CD4-positive, alpha-beta memory T cell (primary cell): ENCODE measurements at places on chromosomes 3 and 15.

DNA sequence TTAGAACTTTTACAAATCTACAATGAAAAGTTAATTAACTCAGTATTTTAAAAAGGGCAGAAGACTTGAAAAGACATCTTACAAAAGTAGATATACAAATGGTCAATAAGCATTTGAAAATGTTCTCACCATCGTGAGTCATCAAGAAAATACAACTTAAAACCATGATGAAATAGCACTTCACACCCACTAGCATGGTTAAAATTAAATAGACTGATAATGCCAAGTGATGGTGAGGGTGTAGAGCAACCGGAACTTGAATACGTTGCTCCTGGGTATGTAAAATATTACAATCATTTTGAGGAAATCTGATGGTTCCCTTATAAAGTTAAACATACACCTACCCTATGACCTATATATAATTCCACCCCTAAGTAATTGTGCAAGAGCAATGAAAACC, 319.8 kb upstream of the UMPS start:
- DNase-seq = no peak

DNA sequence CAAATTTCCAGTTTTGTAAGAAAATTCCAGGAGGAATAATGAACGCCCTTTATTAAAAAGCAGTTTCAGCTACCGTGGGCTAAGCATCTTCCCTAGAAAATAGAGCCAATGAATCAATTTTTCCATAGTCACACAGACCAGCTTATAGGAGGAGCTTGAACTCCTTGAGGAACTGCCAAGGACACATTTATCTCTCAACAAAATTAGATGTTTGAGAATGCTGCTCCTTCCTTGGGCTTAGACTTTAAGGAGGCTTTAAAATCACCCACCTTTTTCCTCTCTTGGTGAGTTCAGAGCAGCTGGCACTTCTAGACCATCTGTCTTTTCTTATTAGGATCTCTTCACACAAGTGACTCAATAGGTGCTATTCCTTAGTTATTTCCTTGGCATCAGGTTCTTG, 588.0 kb downstream of the SQOR start:
- DNase-seq = no peak

GRCh38 chr15:78449220-78449999, 11.4 kb downstream of the IREB2 start:
- no peak for DNase-seq

- DNase-seq = no peak
Observed at GRCh38 chr3:104717828-104718196, 648.9 kb upstream of the ALCAM start.

DNA sequence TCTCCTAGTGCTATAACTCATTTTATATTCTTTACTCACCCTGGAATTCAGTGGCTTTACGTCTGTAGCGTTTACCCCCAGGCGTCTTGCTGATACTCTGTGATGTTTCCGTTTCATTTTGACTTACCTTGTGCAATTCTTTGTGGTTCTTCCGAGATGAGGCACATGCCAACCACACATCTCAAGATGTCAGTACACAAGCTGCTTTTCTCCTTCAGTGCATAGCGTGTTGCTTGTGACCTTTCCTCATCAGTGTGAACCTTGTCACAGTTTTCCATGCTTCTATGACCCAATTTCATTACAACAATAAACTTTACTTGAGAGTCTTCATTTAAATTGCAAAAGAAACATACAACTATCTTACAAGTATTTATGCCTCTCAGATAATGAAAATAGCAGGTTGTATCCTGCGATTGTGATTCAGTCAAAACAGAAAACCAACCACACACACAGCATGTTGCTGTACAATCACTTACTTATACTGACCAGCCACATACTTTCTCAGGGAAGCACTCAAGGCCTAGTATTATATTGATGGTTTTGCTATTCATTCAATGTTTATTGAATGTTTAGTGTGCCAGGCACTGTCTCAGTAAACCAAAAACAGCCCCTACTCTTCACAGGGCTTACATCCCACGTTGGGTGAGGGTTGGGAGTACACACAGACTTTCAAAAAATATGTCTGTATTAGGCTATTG, 4.6 kb upstream of the TBL1XR1 start:
- peak; percentile 71 for DNase-seq

GRCh38 chr15:59762558-59762957, 73.4 kb upstream of the BNIP2 start:
- DNase-seq = no peak

- DNase-seq = no peak
Observed at GRCh38 chr3:34212656-34213055, 414.2 kb downstream of the PDCD6IP start.

DNA sequence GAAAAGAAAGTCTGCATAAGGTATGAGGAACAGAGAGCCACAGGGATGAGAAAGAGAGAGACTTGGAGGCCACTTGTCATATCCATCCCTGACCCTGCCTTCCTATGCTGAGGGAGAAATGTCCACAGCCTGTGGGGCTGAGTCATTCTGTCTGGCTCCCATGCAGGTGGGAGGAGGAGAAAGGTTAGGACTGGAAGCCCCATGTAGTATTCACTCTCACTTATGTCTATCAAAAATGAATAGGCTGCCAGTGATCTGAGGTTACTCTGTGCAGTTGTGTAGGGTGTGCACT, 71.3 kb downstream of the RAB11A start:
- no peak for DNase-seq

DNA sequence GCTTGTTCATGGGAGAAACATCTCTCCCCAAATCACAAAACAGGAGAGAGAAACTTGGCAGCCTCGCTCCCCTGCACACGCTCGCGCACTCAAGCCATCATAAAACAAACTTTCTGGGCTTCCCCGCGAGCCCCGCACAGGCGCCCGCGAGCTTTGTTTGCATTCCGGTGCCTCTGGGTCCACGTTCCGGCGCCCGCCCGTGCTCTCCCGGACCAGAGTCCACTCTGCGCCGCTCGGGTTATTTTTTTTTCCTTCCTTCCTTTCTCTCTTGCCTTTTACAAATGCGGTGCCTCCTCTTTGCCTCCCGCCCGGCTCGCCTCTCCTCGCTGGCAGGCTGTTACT, 363 bp downstream of the MAGI1 start:
- no peak for DNase-seq

GRCh38 chr3:48716508-48716981, 476 bp downstream of the IP6K2 start:
- peak; percentile 34 for DNase-seq

DNA sequence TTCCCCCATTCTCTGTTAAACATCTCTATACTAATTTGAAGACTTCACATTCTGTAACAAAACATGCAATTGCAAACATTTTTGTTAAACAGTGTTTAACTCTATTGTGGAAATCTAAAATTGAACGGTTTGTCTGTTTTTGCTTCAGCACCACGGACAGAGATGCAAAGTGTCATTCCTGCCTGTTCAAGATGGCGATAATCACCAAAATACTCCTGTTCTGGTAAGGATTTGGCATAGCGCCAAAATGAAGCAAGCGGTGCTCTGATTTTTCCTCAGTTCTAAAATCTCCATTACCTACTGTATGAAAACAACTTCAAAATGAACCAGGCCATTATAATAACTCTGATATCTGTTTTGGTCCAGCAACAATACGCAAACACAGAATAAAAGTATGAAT, 129.7 kb upstream of the TUSC7 start:
- DNase-seq = no peak

DNA sequence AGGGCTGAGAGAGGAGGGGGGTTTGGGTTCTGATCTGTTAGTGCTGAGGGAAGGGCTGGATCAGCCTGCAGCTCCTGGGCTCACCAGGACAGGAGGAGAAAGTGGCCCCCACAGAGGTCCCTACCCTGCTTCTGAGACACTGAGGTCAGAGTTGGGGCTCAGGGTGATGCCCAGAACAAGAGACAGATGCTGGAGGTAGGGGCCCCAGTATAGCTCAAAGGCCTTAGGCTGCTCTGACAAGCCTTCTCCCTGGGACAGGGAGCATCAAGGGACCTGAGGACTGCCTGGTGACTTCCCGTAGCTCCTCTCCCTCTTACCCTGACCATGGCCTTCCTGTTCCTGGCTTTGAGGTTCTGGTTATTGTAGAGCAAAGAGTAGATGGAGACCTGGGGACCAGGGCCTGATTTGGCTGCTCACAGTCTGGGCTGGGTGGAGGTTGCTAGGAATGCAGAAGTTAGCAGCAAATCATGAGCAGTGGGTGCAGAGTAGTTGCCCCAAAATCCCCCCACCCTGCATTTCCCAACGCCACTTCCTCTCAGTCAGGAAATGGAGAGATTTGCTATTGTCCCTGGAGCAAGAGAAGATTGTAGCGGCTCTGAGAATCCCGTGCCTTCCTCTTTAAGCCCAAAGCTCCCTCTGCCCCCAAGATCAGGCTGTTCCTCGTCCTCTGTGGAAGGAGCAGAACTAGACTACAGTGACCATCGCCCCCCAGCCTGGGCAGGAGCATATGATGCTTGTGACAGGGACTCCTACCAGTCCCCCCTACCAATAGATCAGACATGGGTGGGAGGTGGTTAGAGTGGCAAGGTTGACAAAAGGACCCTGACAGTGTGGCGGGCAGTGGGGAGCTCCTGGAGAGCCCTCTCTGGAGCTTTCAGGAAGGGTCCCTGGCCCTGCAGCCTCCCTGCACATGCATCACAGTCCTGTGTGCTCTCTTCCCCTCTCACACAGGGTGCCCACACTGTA, 47.4 kb upstream of the SEC22A start:
- DNase-seq = no peak

DNA sequence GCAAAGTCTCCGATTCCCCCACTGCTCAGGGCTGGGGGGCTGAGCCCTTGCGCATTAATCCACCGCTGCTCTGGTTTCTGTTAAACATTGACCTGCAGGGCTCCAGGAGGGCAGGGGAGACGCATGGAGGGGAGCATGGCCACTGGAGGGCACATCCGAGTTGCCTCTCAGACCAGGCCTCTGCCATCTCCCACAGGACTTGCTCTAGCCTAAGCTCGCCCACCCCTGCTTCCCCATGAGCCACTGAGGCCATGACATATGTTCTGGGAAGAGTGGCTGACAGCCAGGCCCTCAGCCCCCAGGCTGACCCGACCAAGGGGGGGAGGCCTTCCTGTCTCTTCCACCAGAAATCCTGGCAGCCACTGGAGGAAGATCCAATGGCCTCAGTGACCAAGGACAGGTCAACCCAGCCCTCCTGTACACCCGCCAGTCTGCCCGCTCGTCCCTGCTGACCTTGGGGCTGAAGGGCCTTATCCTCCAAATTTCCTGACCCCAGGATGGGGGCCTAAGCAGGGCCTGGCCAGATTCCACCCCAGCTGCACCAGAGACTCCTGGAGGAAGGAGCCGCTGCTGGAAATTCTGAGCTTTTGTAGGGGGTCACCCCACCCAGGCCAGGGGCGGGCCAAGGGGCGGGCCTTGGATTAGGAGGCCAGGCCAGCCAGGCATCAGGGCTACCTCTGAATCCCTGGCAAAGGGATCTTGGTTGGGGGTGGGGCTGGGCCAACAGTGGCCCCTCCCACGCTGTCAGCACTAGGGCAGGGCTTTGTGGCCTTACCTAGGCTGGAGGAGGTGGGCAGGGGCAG, at the start of gene HYAL1:
TSS of gene HYAL1 (minus strand) at position 562 of the 803 bp plus-strand sequence. CDS start 618 bp downstream, outside the sequence.
- DNase-seq = no peak

DNA sequence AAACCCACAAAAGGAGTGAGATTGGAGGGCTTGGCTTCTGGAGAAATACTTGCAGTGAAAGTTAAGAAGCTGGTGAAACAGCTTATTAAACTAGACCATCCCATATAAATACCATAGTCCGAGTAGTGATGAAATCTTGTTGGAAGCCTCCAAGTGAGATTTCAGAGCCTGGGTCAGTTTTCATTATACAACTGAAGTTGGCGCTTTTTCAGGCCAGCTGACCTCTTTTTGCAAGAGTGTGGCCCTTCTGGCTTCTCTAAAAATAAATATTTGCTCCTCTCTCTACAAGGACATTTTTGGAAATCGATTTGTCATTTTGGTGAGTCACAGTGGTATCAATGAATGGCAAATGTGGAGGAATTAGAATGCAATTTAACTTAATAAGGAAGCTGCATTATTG, 51.2 kb upstream of the THRB start:
- DNase-seq = no peak
